ENCODE measurements at places on chromosomes 4 and X.

DNA sequence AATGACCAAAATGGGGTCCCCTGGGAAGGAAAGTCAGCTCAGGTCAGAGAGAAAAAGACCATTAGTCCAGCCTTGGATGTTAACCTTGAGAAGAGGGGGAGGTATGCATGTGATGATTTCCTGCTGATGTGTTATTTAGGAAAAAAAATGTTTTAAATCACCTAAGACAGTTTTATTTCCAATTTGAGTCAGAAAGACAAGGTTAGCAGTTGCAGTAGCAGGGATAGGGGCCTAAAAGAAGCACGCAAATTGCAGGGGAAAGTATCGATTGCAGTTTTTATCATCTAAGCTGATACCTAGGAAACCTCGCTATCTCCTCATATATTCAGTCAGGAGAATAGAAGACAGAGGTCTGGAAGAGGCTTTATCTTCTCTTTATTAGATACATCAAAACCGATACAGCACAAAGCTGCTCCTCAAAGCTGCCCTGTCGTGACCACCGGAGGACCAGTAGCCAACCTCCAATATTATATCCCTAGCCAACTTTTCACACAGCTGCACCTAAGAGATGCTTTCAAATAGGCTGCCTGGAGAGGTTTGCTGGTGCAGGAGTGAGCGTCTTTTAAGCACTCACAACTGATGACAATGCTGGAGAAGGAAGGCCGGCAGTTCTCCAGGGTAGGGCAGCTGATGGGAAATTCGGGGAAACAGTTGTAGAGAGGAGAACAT lies 289.4 kb downstream of the INPP4B start:
- no peak for DNase-seq

- DNase-seq: no peak
These were observed 120.7 kb downstream of the NEXMIF start for GRCh38 chrX:74804574-74804973.

- no peak for DNase-seq
These were observed 215.4 kb upstream of the PGRMC2 start for GRCh38 chr4:128502818-128503527.

GRCh38 chr4:118313098-118313497 lies 39.7 kb downstream of the PRSS12 start:
- peak; percentile 9 for DNase-seq

DNA sequence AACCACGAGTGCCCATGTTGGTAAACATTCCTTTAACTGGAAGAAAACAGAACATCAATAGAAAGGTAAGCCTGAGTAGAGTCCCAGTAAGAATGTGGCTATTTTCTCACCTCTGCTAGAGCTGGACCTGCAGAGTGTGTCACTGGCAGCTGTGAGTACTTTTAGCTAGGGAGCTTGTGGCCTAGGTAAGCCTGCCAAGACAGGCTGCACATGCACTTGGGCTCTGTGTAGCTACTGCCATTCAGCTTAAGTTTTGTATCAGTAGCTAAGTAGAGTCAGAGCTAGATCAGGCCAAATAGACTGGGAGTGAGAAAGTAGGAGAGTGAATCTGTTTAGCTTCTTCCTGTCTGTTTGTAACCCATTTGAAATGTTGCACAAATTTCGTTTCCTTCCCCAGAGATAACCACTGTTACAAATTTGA lies 35.3 kb downstream of the RBPJ start:
- DNase-seq: peak; percentile 45

DNA sequence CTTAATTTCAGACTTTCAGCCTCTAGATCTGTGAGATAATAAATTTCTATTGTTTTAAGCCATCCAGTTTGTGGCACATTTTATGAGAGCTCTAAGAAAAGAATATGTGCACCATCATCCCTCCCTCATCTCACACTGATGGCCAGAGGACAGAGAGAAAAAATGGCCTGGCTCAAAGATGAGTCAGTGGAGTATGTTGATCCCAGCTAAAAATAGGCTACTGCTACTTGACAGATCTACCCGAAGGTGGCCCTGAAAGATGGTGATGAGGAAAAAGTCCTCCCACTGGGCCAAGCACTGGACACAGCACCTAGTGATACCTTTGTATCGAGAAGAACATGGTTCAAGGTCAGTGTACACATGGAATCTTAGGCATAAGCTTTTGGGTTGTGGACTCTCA lies 38.2 kb upstream of the DCTD start:
- DNase-seq: no peak

GRCh38 chrX:40201329-40201885 lies 103.6 kb upstream of the BCOR start:
- no peak for DNase-seq

DNA sequence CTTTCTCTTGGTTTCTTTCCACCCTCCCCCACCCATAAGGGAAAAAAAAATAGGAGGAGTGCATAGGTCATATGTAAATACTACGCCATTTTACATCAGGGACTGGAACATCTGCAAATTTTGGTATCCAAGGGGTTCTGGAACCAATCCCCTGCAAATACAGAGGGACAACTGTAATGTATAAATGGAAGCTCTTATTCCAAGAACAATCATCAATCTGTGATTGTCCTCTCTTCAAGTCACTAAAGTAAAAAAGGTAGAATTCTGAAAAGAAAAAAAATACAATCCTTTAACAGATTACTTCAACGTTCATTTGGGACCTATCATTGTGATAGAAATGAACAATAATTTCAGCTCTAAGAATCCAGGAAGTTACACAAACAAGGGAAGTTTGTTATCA lies 13.6 kb downstream of the PPA2 start:
- no peak for DNase-seq

Data from Ammon's horn (tissue), 1 donor.